ENCODE measurements at places on chromosomes 1 and 21.

GRCh38 chr1:228944935-228945371 lies 209.7 kb downstream of the RHOU start:
- no peak for DNase-seq

DNA sequence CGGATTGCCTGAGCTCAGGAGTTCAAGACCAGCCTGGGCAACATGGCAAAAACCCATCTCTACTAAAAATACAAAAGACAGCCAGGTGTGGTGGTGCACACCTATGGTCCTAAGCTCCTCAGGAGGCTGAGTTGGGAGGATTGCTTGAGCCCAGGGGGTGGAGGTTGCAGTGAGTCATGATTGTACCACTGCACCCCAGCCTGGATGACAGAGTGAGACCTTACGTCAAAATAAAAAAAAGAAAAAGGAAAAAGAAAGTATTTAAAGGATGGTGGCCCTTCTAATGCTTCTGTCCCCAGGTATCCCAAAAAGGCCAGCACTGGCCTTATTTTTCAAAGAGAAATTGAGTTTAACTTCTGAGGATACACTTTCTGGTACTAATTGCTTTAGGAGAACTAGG lies 1.7 kb downstream of the IKBKE start:
- no peak for DNase-seq

GRCh38 chr1:168170564-168171508 lies 7.9 kb upstream of the TIPRL start:
- DNase-seq: no peak

DNA sequence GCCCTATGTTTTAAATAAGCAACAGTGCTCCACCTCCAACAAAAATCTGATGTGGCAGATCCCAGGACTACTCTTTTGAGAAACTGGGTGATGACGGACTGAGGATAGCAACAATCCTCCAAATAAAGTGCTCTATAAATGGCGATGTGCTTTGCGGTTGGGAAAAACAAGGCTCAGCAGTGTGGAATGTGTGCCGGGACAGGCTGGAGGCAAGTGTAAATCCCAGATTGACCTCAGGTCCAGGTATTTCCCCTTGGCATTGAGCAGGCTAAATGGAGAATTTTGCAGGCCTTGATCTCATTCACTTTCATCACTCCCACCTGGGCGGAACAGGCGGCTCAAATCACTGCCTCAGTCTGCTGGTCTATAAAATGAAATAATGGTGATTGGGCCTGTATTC lies 35.1 kb downstream of the LRRC42 start:
- DNase-seq: no peak

DNA sequence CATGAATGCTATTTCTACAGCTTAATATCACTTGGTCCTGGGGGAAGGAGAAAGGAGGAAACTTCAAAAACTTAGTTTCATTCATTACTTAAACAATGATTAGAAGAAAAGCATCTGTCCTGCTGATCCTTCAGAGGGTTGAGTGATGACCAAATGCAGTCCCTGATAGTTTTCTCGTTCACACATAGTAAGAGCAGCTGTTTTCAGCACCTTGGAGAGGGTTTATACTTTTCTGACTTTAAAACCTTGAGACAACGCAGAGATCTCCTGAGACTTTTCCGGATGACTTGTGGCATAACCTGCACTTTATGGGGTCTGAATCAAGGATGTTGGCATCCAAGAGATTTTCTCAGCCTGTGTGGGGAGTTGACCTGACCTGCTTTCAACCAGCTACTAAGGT lies 94.0 kb upstream of the KCND3 start:
- DNase-seq: no peak

GRCh38 chr1:40315795-40316594 lies 1.1 kb downstream of the COL9A2 start:
- no peak for DNase-seq

GRCh38 chr1:160811147-160811546 lies 15.2 kb downstream of the LY9 start:
- no peak for DNase-seq

DNA sequence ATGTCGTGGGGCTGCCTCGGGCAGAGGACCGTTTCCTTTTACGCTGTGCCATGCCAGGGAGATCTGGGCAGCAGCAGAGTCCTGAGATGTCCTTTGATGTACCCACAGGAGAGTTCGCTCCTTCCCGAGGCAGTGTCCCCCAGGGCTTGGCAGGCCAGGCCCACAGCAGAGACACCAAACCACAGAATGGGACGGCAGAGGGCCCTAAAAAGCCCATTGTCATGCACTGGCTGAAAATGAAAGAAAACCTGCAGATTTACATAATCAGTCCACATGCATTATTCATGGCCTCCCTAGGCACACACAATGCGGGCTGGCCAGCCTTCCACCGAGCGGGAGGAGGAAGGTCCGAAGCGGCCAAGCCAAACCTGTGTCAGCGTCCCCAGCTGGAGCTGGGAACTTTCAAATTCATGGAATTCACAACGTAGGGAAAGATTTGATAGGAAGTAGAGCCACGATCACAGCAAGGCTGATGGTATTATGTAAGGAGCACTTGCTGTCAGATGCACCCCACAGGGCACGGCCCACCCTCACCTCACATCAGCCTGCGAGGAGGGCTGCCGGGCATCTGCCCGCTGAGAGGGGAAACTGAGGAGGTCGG lies 25.3 kb upstream of the EFHD2 start:
- DNase-seq: no peak

GRCh38 chr1:66652556-66652955 lies 99.7 kb upstream of the DYNLT5 start:
- DNase-seq: no peak

GRCh38 chr1:216596281-216596862 lies 126.9 kb downstream of the ESRRG start:
- no peak for DNase-seq

DNA sequence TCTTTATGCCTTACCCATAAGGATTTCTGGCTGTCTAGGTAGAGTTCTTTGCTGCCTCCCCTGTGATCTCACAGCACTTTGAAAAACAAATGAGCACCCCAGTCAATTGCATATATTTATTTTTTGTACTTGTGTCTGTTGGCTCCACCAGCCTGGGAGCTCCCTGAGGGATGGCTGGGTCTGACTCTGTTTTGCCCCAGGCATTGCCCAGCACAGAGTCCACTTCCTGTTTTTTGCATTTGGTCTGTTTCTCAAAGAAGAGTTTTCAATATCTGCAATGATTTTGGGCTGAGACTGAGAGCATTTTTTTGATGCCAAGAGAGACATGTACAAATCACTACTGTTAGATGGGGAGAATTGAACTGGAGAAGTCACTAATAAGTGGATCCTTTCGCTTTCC lies 125.0 kb downstream of the FOXD2 start:
- no peak for DNase-seq

GRCh38 chr1:9111957-9112356 lies 16.9 kb downstream of the GPR157 start:
- no peak for DNase-seq

GRCh38 chr1:219731771-219732170 lies 118.9 kb upstream of the ZC3H11B start:
- DNase-seq: no peak

- no peak for DNase-seq
Measured at GRCh38 chr1:28899267-28899666, 15.1 kb upstream of the EPB41 start.

DNA sequence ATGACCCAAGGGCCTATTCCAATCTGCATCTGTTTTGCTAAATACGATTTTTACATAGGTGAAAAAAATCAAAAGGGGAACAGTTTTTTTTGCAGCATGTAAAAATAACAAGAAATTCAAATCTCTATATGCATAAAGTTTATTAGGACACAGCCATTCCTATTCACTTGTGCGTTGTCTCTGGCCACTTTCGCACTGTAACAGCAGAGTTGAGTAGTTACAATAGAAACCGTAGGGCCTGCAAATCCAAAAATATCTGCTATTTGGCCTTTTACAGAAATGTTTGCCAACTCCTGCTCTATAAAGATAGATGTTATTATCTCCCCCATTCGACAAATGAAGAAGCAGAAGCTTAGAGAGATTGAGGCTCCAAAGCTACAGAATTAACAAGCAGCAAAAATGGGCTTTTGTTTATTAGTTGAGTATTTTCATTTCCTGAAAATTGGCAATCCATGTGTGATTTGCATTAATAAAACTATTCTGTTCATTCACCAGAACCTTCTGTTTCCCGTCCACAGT lies 5.5 kb downstream of the DYNLT5 start:
- no peak for DNase-seq

DNA sequence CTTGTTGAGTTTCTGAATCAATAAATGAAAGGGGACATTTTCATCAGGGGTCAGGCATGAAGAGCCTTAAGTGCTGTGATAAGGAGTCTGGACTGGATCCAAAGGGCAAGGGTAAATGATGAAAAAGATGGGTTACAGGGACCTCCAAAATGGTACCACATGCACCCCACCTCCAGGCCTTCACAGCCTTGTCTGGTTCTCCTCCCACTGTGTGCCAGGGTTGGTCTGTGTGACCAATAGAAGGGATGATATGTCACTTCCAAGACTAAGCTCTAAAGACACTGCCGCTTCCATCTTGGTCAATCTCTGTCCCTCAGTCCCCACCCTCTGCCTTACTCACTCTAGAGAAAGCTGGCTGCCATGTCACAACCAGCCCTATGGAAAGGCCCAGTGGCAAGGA lies 140.6 kb downstream of the ZNF281 start:
- DNase-seq: no peak

- no peak for DNase-seq
Measured at GRCh38 chr1:174266476-174266875, 107.2 kb downstream of the RABGAP1L start.

DNA sequence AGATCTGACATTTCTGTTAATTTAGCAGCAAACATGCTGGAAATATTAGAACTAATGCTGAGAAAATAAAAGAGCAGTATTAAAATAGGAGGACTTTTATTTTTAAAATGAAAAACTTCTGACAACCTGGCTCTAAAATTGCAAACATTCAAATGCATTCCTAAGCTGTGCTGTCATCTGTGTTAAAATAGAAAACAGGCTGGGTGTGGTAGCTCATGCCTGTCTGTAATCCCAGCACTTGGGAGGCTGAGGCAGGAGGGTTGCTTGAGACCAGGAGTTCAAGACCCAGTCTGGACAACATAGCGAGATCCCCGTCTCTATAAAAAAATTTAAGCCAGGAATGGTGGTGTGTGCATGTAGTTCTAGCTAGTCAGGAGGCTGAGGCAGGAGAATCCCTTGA lies 44.6 kb downstream of the MIGA1 start:
- no peak for DNase-seq

- no peak for DNase-seq
Measured at GRCh38 chr1:68234094-68234493, 1.8 kb upstream of the WLS start.

DNA sequence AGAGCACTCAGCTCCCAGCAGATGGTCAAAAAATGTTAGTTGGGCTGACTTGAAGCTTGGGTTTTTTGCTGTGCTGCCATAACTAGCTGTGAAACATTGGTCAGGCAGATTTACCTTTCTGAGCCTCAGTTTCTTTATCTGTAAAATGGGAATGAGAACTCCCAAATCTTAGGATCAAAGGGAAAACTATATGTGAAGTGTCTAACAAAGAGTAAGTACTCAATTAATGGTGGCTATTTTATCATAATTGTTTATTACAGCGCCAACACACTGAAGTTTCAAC lies 164.2 kb upstream of the POU3F1 start:
- no peak for DNase-seq

- DNase-seq: no peak
Measured at GRCh38 chr21:45496968-45497845, 45.0 kb downstream of the SLC19A1 start.

- DNase-seq: no peak
Measured at GRCh38 chr1:39036678-39037077, 10.5 kb downstream of the NDUFS5 start.

DNA sequence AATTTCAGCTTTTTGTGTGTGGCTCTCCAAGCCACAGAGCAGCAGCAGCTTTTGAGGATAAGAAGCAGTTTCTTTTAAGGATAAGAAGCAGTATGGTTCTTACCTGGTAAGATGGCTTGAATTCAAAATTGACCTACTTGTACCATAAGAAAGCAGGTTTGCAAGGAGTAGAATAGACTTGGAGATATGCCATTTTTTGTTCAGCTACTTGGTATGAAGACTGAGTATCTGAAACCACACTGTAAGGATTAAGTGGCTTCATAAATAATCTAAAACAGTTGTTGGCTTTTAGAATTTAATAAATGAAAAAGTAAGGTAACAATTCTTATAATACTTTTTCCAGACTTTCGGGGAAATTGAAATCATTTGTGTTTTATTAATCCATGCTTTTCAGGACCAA lies 74.2 kb downstream of the ATF6 start:
- DNase-seq: no peak

GRCh38 chr1:202662081-202662480 lies 48.2 kb downstream of the SYT2 start:
- no peak for DNase-seq

Data from activated naive CD4-positive, alpha-beta T cell (primary cell).